ENCODE measurements at places on chromosomes 12 and 14.

DNA sequence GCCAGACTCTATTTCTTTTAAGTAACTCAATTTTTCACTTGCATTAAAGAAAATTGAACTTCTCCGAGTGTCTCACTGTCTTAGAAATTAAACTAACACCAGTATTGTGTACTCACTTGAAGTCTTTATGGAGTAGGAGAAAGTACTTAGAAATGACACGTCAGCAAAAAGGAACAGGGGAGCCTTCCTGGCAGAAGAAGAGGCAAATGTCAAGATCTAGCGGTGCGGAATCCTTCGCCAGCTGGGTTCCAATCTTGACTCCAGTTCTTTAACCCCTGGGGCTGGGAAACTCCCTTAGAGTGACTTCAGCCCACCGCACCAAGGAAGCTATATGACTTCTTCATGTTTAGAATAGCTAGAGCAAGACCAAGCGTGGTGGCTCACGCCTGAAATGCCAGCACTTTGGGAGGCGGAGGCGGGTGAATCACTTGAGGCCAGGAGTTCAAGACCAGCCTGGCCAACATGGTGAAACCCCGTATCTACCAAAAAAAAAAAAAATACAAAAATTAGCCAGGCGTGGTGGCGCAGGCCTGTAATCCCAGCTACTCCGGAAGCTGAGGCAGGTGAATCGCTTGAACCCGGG lies 34.4 kb downstream of the WBP11 start:
- H3K4me3 ChIP-seq, result peak overlapping the region; percentile 86
- H3K27me3 ChIP-seq, result no peaks in the 10 kb centered on the region
- H3K27ac ChIP-seq, result peak overlapping the region; percentile 98
- no peak for DNase-seq
- H3K4me1 ChIP-seq, result peaks cover 42% of the 10 kb centered on the region

GRCh38 chr12:28027328-28027727 lies 54.8 kb upstream of the PTHLH start:
- no peaks in the 10 kb centered on the region for H3K4me1 ChIP-seq
- H3K36me3 ChIP-seq, result no peaks in the 10 kb centered on the region
- H3K27ac ChIP-seq, result no peak overlapping the region
- no peak for DNase-seq

GRCh38 chr12:6373022-6373787 lies 2.2 kb downstream of the SCNN1A start:
- H3K4me3 ChIP-seq, result peak overlapping the region; percentile 64
- H3K27ac ChIP-seq, result peak overlapping the region; percentile 92
- DNase-seq, result no peak
- peaks cover 53% of the 10 kb centered on the region for H3K4me1 ChIP-seq

GRCh38 chr12:113770389-113770865 lies 195.7 kb downstream of the RBM19 start:
- H3K36me3 ChIP-seq, result no peaks in the 10 kb centered on the region
- H3K4me1 ChIP-seq, result no peaks in the 10 kb centered on the region
- H3K27ac ChIP-seq, result no peak overlapping the region
- H3K27me3 ChIP-seq, result no peaks in the 10 kb centered on the region

GRCh38 chr14:49206828-49207227 lies 379.4 kb downstream of the RPS29 start:
- no peaks in the 10 kb centered on the region for H3K4me1 ChIP-seq
- no peaks in the 10 kb centered on the region for H3K27me3 ChIP-seq
- H3K4me3 ChIP-seq, result no peak overlapping the region
- no peak overlapping the region for H3K27ac ChIP-seq
- no peaks in the 10 kb centered on the region for H3K36me3 ChIP-seq

- H3K4me3 ChIP-seq, result no peak overlapping the region
- no peak overlapping the region for H3K27ac ChIP-seq
- H3K36me3 ChIP-seq, result no peaks in the 10 kb centered on the region
- no peaks in the 10 kb centered on the region for H3K4me1 ChIP-seq
- DNase-seq, result no peak
Measured at GRCh38 chr12:119288576-119288975, 46.0 kb upstream of the CCDC60 start.

DNA sequence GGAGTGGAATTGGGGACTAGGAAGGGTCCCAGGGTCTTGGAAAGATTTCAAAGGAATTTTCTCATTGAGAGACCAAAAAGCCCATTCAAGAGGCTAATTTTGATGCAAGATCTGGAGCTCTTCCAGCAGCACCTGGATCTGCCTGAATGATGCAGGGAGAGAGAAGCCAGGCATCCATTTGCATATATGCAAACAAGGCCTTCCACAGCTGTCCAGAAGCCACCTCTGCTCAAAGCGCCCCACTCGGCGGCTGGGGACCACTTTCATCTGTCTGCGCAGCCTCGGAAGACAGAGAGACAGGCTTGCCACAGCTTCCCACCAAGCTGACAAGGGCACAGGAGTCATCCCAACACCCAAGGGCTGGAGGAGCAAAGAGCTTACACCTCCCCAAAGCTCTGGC lies 295.6 kb downstream of the DPF3 start:
- no peaks in the 10 kb centered on the region for H3K36me3 ChIP-seq
- H3K4me3 ChIP-seq, result no peak overlapping the region
- no peaks in the 10 kb centered on the region for H3K27me3 ChIP-seq
- no peak for DNase-seq
- no peak overlapping the region for H3K27ac ChIP-seq
- H3K4me1 ChIP-seq, result no peaks in the 10 kb centered on the region

GRCh38 chr12:70695361-70696023 lies 58.3 kb upstream of the PTPRB start:
- no peaks in the 10 kb centered on the region for H3K27me3 ChIP-seq
- no peak overlapping the region for H3K4me3 ChIP-seq
- H3K36me3 ChIP-seq, result no peaks in the 10 kb centered on the region
- no peak for DNase-seq
- H3K27ac ChIP-seq, result no peak overlapping the region
- no peaks in the 10 kb centered on the region for H3K4me1 ChIP-seq
